ENCODE measurements at places on chromosomes 16 and 17.

- DNase-seq: no peak
Observed at GRCh38 chr17:15184872-15185624, 80.1 kb downstream of the PMP22 start.

DNA sequence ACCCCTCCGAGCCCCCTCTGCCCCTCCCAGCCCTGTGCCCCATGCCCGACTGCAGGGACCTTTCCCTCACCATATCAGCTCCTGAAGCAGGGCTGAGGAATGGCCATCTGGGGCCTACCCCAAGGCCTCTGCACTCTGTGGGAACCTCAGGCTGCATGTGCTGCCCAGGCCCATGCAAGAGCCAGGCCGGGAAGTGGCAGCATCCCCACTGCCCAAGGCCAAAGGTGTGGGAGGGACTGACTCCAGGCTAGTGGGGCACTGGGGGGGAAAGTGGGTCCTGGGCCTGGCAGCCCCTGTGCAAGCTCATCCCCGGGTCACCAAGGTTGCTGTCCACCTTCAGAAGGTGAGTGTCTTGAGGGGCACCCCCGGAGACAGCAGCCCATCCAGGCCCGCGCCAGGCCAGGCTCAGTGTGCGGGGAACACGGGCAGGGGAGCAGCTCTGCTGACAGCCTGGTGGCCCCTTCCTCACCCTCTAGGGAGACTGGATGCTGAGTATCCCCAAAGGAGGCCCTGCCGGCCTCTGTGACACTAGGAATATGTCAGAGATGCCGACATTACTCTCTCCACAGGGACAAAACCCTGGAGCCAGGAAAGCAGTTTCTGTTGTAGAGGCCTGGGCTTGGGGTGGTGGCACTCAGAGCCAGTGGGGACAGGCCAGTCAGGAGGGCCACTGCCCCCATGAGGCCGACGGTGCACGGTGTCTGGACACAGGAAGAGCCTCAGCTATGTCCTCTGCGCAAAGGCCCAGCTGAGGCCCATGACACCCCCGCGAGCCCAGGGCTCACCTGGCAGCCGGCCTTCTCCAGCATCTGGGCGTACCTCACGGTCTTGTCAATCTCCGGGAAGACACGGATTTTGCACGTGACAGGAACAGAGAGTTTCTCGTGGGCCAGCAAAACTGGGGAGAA, 3.3 kb downstream of the DUS1L start:
- no peak for DNase-seq

- DNase-seq: no peak
Observed at GRCh38 chr17:67238991-67239390, 6.0 kb downstream of the HELZ start.

DNA sequence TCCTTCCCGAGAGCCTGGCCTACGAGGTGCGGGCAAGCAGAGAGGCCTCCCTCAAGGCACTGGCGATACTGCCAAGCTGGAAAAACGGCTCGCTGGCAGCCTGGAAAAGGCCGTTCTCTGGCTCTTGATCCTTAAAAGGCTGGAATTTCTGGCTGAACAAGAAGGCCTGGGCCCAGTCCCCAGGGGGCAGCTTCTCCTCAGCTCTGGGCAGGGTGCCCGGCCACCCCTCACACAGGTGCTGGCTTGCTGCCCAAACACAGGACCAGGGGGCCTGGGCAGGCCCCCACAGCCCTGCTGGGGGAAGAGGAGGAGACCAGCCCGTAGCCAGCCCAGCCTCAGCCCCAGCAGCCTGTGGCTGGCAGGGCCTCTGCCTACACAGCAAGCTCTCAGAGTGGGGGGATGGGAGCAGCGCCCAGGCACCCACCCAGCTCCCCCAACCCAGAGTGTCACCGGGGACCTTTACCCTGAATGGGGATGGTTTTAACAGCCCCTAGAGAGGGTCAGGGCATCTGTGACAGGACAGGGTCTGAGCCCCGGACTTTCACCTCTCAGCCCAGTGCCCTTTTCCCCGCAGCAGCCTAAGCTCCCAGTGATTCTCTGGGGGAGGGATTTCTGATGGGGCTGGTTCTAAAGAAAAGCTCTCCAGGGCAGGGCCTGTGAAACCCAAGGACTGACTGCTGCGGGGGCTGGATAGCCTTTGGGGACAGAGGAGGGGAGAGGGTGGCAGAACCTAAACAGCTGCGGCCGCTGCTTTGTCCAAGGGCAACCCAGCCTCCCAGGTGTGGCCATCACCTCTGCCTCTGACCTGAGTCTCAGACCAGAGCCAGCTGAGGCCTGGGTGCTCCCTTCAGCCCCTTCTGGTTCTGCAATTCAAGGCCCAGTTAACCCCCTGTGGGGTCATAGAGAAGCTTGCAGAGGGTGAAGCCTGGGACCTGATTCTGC, 38.6 kb upstream of the TOB1 start:
- DNase-seq: peak; percentile 61

GRCh38 chr17:40442392-40443195, 656 bp upstream of the IGFBP4 start:
- no peak for DNase-seq

DNA sequence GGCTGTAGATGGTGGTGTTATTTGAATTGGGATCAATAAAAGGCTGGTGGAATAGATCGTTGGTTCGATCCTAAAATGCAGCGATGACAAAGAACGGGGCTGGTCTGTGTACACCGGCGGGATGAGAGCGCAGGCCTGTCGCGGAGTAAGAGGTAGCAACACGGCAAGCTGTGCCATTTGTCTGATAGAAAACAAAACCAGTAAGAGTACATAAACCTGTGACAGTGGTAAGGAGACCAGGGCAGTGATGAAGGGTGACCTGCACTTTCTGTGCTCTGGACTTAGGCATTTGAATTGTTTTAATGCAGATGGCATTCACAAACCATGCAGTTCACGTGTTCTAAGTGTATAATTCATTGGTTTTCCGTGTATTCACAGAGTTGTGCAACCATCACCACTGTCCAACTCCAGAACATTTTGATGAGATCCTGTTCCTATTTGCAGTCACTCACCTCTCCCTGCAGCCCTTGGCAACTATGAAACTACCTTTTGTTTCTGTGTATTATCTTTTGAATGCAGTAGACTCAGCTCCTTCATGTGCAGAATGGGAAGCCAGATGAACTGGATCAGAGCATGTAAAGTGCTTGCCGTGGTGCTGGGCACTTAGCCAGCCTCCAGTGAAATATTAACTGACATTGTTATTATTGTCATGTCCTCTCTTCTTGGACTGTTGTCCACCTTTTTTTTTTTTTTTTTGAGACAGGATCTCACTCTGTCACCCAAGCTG, 286.1 kb downstream of the SNX29 start:
- no peak for DNase-seq

- DNase-seq: no peak
Observed at GRCh38 chr17:10032118-10032852, 127.2 kb upstream of the RCVRN start.

- DNase-seq: no peak
Observed at GRCh38 chr17:28518132-28518531, 12.0 kb downstream of the FOXN1 start.

DNA sequence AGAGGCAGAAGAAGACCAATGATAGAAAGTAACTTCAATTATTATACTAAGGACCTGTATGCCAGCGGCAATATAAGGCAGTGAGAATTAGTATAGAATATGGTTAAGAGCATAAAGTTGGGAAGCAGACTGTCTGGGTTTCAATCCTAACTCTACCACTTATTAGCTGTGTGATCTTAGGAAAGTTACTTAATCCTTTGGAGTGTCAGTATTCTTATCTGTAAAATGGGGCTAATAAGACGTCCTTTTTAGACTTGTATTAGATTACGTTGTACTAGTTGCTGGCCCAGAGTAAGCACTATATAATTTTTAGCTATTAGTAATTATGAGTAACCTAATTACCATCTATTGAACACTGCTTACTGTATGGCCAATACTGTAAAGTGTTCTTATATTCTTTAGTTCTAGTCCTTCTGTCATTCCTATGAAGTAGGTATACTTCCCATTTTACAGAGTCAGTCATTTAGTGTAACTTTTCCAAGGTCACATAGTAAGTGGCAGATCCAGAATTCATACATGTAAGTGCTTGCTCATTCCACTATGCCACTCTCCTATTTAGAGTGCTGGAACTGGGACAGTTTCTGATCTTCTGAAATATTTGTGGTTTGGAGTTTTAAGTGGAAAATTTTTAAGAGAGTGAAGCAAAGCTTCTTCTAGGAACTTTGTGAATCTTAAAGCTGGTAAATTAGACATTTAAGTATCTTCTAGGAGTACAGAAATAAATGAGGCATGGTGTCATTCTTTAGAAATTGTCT, 22.5 kb downstream of the HEATR9 start:
- no peak for DNase-seq

- no peak for DNase-seq
Observed at GRCh38 chr17:58382108-58382871, 30.3 kb upstream of the SUPT4H1 start.

GRCh38 chr17:65885541-65886312, 306.2 kb downstream of the CEP112 start:
- DNase-seq: peak; percentile 25

DNA sequence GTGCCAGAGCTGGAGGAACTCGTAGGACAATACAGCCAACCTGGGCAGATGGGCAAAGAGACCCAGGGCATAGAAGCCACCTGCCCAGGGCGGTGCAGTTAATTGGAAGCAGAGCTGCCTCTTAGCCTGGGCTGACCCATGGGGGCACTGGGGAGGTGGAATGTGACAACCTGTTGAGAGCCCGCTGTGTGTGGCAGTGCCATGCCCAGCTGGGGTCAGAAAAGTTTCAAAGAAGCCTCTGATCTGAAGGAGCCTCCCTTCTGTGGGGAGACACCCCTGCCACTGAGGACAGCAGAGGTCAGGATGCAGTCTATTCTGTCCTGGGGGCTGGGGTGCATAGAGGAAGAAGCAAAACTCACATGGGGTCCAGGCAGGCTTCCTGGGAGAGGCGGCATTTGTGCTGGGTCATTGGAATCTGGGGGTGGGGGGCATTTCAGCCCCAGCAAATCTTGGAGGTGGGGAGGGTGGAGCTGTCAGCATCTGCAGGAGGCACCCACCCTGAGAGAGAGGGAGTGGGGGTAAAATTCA, 176.1 kb upstream of the CIBAR2 start:
- DNase-seq: no peak

DNA sequence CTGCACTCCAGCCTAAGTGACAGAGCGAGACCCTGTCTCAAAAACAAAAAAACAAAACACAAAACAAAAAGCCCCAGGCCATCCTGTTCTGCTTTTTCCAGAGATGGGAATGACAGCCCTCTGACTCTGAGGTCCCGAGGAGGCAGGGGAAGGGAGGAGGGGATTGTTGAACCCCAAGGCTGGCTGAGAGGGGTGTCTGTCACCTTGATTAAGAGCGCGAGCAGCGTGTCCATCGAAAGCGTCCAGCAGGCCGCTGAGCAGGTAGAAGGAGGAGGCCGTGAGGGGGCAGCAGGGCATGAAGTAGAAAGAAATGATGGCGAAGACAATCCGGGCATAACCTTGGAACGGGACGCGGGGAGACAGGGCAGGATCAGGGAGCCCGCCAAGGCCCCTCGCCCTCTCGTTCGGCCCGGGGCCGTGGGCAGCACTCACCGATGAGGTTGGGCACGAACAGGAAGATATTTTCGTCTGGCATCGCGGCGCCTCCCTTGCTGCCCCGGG, 593 bp downstream of the CDIPT start:
- DNase-seq: peak; percentile 56

DNA sequence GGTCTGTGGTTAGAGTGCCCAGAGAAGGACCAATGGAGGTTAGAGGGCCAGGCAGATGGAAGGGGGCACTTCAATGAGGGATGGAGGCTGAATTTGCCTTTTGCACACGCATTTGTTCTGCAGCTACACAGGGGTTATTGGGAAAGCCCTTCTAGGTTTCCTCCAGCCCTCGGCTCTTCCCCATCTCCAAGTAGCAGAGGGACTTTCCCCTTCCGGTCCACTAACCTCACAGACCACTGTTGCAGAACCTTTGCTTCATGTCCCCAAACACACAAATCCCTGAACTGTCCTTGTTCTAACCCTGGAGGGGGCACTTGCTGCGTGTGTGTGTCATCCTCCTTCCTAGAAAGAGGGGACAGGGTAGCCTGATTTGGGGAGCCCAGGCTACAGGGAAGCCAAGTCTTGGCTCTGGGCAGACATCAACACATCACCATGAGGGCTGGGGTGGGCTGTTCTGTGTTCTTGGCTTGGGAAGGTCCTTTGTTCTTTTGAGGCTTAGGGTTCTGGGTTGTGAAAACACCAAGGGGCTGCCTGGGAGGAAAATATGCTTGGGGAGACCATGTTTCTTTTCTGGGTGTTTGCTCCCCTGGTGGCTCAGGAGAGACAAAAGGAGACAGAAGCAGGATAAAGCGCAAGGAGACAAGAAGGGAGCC, 7.3 kb upstream of the NR1D1 start:
- no peak for DNase-seq

DNA sequence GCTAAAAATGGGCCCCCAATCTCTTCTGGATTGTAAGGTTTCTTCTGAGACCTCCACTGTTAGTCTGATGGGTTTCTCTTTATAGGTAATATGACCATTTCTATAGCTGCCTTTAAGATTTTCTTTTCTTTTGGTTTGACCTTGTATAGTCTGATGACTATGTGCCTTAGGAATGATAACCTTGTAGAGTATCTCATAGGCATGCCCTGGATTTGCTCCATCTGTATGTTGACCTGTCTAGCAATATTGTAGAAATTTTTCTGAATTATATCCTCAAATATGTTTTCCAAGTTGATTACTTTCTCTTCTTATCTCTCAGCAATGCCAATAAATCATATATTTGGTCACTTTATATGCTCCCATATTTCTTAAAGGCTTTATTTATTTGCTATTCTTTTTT, 1403.8 kb upstream of the GOT2 start:
- no peak for DNase-seq

DNA sequence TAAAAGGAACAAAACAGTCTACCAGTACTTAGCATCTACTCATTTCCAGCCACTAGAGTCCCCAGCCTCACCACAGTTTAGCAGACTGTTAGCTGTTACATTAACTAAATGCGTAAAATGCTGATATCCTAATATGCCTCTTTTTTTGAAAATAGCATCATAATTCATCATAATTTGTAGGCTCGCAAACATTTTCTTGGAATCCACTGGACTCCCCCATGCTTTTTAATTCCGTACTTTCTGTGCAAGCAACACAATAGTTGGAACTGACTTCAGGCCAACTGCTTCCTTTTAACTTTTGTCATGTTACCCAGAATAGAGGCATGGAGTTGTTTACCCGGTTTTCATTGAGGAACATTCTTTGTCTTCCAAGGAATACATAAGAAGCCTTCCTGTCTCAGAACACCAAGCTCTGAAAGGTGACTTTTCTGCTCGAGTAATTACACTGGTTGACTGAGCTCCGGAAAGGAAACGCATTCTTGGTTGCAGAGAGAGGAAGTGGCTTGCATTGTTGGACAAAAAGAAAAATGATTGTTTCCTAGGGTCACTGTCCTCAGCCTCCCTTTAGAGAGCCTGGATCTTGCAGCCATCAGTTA, 30.9 kb upstream of the SEC14L1 start:
- DNase-seq: no peak

Measured in spinal cord (tissue), 10 donors.